Stimulated activated CD8-positive, alpha-beta memory T cell treated with anti-CD3 and anti-CD28 coated beads, Interleukin-12 subunit alpha, Interleukin-12 subunit beta, amount 100 ng/mL, for 4 hours (primary cell): ENCODE measurements at places on chromosomes 2 and 18.

DNA sequence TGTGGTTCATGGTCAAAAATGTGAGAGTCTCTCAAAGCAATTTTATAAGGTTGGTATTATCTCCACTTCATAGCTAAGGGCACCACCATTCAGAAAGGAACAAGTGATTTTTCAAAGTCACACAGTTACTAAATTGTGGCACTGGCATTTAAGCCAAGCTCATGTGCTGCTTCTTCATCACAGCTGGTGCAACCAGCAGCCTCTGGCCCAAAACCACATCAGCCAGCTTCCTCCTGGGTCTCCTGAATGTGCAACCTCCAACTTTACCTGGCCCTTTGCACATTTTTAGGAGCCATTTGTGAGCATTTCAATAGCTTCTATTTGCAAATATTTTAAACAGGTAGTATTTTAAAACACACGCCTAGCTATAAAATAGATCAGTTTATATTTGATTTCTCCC, 293.7 kb downstream of the BCL11A start:
- DNase-seq: no peak

DNA sequence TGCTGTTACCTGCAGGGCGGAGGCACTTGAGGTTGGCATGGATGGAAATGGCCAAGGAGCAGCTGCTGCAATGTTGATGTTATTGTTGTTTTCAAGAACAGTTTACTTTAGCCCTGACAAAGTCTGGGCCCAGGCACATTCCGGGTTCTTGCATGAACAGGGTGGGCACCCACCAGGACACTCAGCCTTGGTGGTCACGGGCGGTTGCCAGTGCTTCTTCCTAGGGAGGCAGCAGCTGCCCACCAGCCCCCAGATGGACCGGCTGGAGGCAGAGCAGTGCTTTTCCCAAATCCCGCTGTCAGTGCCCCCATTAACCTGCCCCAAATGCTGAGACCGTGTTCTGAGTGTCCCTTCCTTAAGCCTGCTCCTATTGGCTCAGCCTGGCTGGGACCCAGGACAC, 38.5 kb upstream of the B3GNT7 start:
- DNase-seq: no peak

DNA sequence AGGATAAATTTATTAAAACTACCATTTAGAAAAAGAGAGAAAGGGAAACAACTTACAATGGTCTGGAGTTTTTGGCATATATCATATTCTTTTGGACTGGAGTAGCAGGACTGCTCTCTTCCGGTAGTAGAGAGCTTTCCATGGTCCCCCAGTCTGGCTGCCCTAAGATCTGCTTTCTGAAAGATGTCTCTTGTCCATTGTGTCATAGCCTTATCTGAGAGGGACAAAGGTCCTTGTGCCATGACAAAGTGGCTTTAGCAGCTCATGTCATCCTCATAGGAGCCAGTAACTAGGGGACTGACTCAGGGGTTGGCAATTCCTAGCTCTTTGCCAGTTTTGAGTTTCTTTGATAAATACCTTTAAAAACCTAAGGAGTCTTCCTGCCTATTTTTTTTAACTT, 505.5 kb upstream of the ZEB2 start:
- DNase-seq: no peak

GRCh38 chr2:153990771-153991170, 119.0 kb downstream of the GALNT13 start:
- no peak for DNase-seq

GRCh38 chr2:118374974-118375755, 286.9 kb downstream of the INSIG2 start:
- no peak for DNase-seq

DNA sequence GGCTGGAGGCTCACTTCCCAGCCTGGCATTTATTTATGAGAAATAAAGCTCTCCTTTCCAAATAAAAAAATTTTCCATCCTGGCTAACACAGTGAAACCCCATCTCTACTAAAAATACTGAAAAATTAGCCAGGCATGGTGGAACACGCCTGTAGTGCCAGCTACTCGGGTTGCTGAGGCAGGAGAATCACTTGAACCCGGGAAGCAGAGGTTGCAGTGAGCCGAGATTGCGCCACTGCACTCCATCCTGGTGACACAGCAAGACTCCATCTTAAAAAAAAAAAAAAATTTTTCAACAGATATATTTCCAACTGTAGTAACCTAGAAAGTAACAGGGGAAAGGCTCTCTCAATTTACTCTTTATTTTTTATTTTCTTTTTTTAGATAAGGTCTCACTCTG, 6.1 kb upstream of the PCBP1 start:
- no peak for DNase-seq

DNA sequence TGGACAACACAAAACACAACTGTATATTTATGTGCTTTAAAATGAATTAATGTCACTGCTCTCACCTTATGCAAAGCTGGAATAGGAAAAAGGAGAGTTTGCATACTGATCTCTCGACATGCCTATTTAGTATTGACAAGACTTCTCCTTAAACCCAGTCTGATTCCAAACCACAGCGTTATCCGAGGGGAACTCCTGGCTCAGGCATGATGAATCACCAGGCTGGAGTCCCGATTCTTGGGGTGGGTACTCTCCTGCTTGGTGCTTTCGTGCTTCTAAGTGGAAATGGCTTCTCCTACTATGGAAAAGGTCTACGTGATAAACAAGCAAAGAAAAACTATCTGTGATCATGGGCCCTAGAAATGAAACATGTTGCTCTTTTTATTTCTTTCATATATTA, 88.9 kb upstream of the SLC35G4 start:
- no peak for DNase-seq

DNA sequence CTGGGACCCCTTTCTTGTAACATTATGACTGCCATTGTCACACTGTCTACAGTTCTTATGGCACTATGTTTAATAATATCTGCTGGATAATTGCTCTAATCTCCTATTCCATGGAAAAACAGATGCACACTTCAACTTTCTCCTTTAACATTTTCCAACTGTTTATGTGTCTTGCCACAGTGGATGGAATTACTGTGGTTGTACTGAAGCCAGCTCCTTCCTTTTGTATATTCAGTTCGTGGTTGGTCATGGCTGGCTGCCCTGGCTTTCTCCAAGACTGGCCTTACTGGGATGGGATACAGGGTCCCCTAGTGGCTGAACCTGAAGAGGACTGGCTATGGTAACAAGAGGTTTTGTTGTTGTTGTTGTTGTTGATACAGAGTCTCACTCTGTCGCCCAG, 113.9 kb downstream of the SS18 start:
- DNase-seq: no peak

DNA sequence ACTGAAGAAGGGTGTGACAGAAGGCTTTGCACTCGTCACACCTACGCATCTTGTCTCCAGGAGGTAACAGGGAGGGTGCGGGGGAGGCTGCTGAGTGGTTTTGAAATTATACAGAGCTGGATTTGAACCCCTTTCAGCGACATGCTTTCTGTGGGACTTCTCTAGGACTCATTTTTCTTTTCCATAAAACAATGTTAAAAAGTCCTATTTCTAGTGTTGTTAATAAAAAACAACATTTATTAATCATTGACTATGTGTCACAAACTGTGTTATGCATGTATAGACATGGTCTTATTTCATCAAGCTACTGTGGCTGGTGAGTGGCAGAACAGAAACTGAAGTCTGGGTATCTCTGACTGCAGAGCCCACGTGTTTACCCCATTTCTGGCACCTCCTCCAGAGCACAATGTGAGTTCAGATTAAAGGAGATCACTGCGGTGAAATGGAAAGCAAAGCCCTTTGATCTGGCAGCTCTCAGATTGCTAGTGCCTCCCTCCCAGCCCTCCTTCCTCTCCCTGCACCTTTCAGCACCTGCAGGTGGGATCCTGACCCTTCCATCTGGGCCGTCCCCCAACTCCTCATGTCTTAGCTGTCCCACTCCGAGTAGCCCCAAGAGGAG, 315.5 kb upstream of the MYT1L start:
- no peak for DNase-seq

GRCh38 chr2:240255165-240255491, 114.7 kb upstream of the OTOS start:
- no peak for DNase-seq

- DNase-seq: no peak
These were observed 146.2 kb upstream of the LYPD1 start for GRCh38 chr2:132816234-132816633.

DNA sequence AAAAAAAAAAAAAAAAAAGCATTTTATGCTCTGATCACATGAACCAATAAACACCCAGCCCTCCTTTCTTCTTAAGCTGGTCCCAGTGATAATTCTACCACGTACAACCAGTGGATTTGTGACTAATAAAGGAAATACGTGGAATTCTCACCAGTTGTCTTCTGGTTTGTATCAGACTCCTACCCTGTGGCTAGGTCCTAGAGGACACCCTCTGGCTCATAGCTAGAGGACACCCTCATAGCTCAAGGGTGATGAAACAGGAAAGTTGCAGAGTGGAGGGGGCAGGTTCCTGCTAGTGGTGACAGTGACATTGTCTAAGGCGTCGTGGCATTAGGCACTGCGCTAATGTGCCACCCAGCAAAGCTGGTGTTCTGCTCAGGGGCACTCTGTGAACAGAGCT, 167.8 kb downstream of the BCL11A start:
- DNase-seq: no peak

GRCh38 chr2:203395858-203396257, 67.7 kb downstream of the ABI2 start:
- no peak for DNase-seq

- DNase-seq: no peak
These were observed 112.3 kb downstream of the LNPK start for GRCh38 chr2:175889701-175890302.

DNA sequence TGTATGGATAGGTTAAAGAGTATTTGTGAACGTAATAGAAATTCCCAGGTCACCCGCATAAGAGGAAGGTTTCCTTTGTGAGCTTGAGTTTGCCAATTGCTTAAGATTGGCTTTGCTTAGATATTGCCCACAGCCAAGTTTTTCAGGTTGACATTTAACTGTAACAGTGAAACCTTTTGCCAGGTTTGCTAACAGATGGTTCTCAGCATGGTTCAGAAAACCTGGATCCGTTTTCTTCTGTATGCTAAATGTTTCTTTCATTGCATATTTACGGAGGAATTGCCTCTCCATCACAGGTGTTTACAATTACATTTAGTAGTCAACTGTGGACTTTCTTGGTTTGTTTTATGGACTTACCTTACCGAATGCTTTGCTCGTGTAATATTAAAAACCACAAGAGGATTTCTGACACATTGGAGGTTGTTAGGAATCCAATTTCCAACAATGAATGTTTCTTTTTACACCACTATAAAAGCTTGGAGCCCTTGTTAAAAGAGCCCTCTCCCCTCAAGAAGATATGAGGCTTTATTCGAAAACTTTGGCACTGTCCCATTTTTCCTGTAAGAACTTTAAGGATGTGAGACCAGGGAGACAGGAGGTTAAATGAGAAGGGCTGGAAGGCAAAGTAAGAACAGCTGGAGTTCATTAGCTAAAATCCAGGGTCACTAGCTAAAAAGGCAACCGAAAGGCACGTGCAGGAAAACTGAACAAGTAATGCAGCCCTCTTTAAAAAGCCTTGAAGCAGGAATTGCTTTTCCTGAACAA, 7.8 kb downstream of the CDK15 start:
- no peak for DNase-seq

DNA sequence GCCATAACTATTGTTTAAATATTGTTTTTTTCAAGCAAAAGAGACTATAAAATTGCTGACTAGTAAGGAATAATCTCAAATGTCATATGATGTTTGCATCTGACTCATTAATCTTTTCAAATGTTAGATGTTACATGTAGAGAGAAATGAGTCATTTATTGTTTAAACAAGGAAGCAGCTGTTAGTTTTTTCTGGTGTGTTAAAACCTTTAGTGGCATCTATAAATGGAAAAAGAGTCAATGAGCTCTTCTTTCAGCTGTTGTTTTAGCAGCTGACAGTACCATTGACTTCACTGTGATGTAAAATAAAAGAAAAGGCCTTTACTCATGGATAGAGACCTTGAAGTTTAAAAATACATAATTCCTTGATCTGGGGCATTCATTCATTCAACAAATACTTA, 1.8 kb upstream of the KLHL41 start:
- DNase-seq: no peak

DNA sequence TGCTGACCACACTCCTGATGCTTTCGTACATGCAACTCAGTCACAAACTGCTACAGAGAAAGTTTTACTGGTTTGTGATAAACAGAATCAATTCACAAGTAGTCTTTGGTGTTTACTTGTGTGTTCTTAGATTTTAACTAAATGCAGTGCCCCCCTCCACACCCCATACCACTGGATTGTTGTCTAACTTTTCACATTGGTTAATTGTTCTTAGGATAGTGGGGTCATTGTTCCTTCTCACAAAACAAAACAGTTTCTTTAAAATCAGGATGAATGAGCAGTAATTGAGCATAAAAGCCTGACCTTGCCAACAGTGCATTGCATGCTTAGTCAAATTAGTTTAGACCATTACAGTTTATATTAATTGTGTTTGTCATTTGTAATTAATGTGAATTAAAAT, 14.1 kb upstream of the PNPT1 start:
- DNase-seq: no peak

DNA sequence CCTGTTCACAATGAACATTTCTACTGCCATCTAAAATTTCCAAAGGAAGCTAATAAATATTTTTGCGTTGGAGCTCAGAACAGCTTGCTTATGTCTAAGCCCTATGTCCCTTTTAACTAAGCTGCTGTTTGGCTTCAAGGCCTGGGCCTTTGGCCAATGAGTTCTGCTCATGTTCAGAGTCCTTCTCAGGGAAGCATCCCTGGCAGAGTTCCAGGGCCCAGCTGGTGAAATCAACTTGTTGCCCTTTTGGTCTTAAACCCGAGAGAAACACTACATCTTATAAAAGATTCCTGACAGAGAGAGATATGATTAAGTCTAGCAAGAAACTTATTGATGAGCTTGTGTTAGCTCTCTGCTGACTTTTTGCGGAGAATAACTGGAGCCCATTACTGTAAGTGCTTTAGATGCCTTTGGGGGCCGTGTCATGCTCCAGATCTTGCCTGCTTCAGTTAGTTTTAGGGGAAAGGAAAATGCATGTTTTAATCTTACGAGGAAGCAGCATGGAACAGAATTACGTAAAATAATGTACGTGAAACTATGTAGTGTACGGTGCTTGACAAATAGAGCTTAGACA, 102.5 kb upstream of the NOSTRIN start:
- DNase-seq: no peak

GRCh38 chr18:901761-902160, 2.9 kb upstream of the ADCYAP1 start:
- DNase-seq: no peak

- no peak for DNase-seq
These were observed 93.1 kb downstream of the PIK3C3 start for GRCh38 chr18:42048158-42048557.

- no peak for DNase-seq
These were observed 97.2 kb downstream of the SMAD7 start for GRCh38 chr18:48853588-48853987.

- DNase-seq: no peak
These were observed 189.1 kb upstream of the PARD3B start for GRCh38 chr2:204356151-204356641.

DNA sequence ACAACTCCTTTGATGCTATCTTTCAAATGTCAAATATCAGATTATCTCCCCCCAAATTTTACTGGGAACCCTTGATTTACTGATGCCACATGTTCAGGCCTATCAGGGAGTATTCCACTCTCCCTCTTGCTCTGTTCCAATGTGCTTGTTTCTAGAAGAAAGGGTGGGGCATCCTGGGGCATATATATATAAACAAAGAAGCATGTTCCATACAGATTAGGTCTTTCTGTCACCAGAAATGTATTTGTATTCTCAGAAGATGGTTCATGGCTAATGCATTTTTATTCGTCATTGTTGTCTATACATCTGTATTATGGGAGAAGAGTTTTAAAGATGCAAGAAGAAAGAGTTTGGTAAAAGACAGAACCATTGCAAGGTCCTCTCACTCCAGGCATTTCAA, 24.9 kb downstream of the EN1 start:
- DNase-seq: no peak

GRCh38 chr18:9507565-9508088, 32.3 kb downstream of the RALBP1 start:
- no peak for DNase-seq
